ENCODE measurements at places on chromosomes 16 and 17. TPM values are rescaled to one million over a fixed set of nuclear protein-coding genes. Genes with fewer than 3 reads are reported as not detected.

The PROCA1 gene
- 0.31 TPM for polyA plus RNA-seq

The CLEC18C gene
- not detected for polyA plus RNA-seq

The TNFAIP1 gene
- polyA plus RNA-seq = 7.2 TPM

The TVP23A gene
- 0.08 TPM for polyA plus RNA-seq

DNA sequence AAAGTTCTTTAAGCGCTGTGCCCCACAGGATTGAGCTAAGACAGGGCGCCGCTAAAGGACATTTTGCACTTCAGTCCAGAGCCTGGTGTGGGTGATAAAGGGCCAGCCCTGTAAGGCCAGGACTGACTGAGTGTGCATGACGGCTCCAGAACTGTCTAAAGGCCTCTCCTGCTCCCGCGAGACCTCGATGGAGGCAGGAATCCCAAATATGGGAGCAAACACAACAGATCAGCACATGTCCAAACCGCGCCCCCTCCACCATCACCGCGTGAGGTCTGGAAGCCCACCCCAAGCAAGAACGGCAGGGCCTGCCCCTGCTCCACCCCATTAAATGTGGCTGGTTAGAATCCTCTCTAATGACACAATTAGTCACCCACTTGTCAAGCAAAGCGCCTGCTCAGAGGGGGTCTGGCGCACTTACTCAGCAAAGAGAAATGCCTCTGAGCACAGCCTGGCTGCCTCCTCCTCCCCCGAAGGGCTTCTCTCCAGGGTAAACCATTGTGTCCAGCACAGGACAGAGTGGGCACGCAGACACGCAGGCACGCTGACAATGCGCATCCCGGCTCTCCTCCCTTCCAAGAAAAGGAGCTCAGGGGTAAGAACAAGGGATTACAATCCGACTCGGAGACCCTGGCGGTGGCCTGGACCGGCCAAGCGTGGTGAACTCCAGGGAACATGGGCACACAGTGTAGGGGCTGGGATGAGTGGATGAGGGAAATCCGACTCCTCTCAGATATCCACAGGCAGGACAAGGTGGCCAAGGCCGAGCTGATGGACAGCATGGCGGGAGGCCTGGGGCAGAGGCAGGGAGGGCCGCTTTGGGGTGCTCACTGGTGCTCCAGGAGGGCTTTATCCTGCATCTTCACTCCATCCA lies 1.5 kb downstream of the MXRA7 start:
- no peak overlapping the region for H3K4me3 ChIP-seq
- DNase-seq = no peak
- peaks cover 8% of the 10 kb centered on the region for H3K27me3 ChIP-seq
- H3K4me1 ChIP-seq = peaks cover 13% of the 10 kb centered on the region

- H3K27ac ChIP-seq = no peak overlapping the region
- H3K36me3 ChIP-seq = no peaks in the 10 kb centered on the region
- peaks cover 58% of the 10 kb centered on the region for H3K4me1 ChIP-seq
- H3K4me3 ChIP-seq = no peak overlapping the region
- H3K27me3 ChIP-seq = no peaks in the 10 kb centered on the region
- DNase-seq = peak; percentile 56
Observed at GRCh38 chr17:34222722-34223497, 32.2 kb upstream of the CCL2 start.

The CRK gene
- polyA plus RNA-seq = 22.3 TPM

The MGAT5B gene
- polyA plus RNA-seq = not detected

The ZNF287 gene
- 0.45 TPM for polyA plus RNA-seq

The CDH15 gene
- not detected for polyA plus RNA-seq

- no peaks in the 10 kb centered on the region for H3K36me3 ChIP-seq
- peaks cover 22% of the 10 kb centered on the region for H3K4me1 ChIP-seq
- H3K27me3 ChIP-seq = peaks cover 92% of the 10 kb centered on the region
- no peak overlapping the region for H3K27ac ChIP-seq
- DNase-seq = no peak
- H3K4me3 ChIP-seq = no peak overlapping the region
Observed at GRCh38 chr17:34580685-34581445, 1.5 kb downstream of the TMEM132E start.

The KRTAP9-8 gene
- polyA plus RNA-seq = not detected

GRCh38 chr17:4587803-4588202 lies 3.5 kb downstream of the SMTNL2 start:
- H3K4me3 ChIP-seq = no peak overlapping the region
- H3K27me3 ChIP-seq = peaks cover 42% of the 10 kb centered on the region
- no peaks in the 10 kb centered on the region for H3K36me3 ChIP-seq
- no peak for DNase-seq
- no peak overlapping the region for H3K27ac ChIP-seq

DNA sequence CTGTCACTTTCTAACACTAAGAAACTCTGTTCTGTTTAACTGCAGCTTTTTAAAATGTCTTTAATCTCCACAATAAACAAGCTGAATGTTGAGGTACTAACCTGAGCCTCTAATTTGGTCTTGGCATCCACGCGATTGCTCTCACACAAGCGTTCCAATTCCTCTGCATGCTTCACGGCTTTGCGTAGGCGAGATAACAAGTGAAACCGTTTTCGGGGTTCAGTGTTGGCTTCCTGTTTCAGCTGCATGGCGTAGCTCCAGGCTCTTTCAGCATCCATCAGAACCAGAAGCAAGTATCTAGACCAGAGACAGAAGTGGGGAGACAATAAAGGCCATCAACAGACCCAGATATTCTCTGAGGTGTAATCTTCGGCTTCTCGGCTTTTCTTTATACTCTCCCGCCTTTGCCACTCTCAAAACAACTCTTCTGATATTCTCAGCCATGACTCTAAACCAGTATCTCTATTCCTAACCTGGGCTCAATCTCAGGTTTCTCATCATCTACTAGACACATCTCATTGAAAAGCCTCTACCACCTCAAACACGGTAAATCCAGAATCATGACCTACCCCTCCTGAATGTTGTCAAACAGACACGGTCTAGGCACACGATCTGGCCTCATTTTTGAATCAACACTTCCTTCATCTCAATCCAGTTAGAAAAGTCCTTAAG lies 8.3 kb downstream of the SRP68 start:
- H3K27ac ChIP-seq = no peak overlapping the region
- no peak for DNase-seq
- no peaks in the 10 kb centered on the region for H3K4me1 ChIP-seq
- peaks cover 81% of the 10 kb centered on the region for H3K36me3 ChIP-seq
- H3K27me3 ChIP-seq = no peaks in the 10 kb centered on the region
- H3K4me3 ChIP-seq = no peak overlapping the region

The MFAP4 gene
- polyA plus RNA-seq = 0.12 TPM

DNA sequence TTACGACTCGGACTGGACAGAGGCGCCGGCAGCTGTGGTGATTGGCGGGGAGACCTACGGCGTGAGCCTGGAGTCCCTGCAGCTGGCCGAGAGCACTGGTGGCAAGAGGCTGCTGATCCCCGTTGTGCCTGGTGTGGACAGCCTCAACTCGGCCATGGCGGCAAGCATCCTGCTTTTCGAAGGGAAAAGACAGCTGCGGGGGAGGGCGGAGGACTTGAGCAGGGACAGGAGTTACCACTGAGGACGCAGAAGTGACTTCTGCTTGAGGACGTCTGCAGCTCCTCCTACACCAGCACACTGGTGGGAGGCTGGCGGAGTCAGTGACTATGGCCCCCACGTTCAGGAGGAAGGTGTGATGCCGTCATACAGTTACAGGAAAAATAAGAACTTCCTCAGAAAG lies 9.7 kb downstream of the MRM3 start:
- DNase-seq = no peak
- peaks cover 58% of the 10 kb centered on the region for H3K36me3 ChIP-seq
- H3K27ac ChIP-seq = no peak overlapping the region
- H3K27me3 ChIP-seq = no peaks in the 10 kb centered on the region

The HEATR9 gene
- not detected for polyA plus RNA-seq

DNA sequence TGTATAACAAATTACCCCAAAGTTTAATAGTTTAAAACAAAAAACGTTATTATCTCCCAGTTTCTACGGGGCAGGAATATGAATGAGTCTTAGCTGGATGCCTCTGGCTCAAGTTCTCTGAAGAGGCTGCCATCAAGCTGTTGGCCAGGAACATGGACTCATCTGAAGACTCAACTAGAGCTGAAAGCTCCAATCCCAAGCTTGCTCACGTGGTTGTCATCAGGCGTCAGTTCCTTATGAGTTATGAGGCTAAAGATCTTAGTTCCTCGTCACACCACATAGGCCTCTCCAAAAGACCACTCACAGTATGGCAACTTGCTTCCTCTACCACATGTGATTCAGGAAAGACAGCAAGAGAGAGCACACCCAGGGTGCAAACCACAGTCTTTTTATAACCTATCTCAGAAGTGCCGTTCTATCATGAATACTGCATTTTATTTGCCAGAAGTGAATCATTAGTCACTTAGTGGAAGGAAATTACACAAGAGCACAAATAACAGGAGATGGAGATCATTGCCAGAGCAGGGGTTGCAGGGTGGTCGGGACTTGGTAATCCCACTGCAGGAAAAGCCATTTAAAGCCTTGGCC lies 48.7 kb upstream of the NLK start:
- no peak for DNase-seq
- H3K4me1 ChIP-seq = no peaks in the 10 kb centered on the region
- H3K36me3 ChIP-seq = no peaks in the 10 kb centered on the region
- no peak overlapping the region for H3K4me3 ChIP-seq
- H3K27ac ChIP-seq = no peak overlapping the region
- H3K27me3 ChIP-seq = no peaks in the 10 kb centered on the region

- peak; percentile 76 for DNase-seq
- H3K4me3 ChIP-seq = no peak overlapping the region
- H3K27me3 ChIP-seq = no peaks in the 10 kb centered on the region
- H3K27ac ChIP-seq = peak overlapping the region; percentile 80
- H3K36me3 ChIP-seq = peaks cover 29% of the 10 kb centered on the region
Observed at GRCh38 chr17:68441070-68441770, 16.1 kb downstream of the WIPI1 start.

- H3K4me1 ChIP-seq = no peaks in the 10 kb centered on the region
- no peak overlapping the region for H3K4me3 ChIP-seq
- H3K27ac ChIP-seq = no peak overlapping the region
- DNase-seq = no peak
Observed at GRCh38 chr17:49471089-49471683, 23.9 kb upstream of the NGFR start.

DNA sequence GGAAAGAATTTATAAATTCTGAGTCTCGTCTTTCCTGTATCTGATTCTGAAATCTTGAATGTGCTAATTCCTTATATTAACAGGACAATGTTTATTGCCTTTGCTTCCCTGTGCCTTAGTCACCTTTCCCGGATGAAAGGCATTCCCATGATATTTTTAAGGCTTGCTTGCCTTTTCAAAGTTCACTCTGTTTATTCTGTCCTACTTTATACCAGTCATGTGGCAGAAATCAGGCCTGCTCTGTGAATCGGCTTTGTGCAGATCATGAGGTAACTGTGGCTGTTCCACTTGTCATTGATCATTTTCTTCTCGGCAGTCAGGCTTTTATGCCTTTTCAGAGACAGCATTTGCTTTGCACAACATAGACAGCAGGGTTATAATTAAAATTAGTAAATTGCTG lies 28.8 kb upstream of the ABCC11 start:
- DNase-seq = no peak
- H3K36me3 ChIP-seq = peaks cover 88% of the 10 kb centered on the region
- H3K4me3 ChIP-seq = no peak overlapping the region
- H3K27ac ChIP-seq = no peak overlapping the region
- H3K4me1 ChIP-seq = no peaks in the 10 kb centered on the region

- no peak overlapping the region for H3K27ac ChIP-seq
- no peaks in the 10 kb centered on the region for H3K27me3 ChIP-seq
- no peaks in the 10 kb centered on the region for H3K36me3 ChIP-seq
- DNase-seq = peak; percentile 61
- H3K4me1 ChIP-seq = peaks cover 13% of the 10 kb centered on the region
Observed at GRCh38 chr16:56869513-56870275, 4.7 kb downstream of the SLC12A3 start.

GRCh38 chr17:82445542-82445941 lies 5.0 kb downstream of the CYBC1 start:
- peak overlapping the region; percentile 45 for H3K27ac ChIP-seq
- peaks cover 40% of the 10 kb centered on the region for H3K4me1 ChIP-seq
- peaks cover 61% of the 10 kb centered on the region for H3K36me3 ChIP-seq
- DNase-seq = no peak

DNA sequence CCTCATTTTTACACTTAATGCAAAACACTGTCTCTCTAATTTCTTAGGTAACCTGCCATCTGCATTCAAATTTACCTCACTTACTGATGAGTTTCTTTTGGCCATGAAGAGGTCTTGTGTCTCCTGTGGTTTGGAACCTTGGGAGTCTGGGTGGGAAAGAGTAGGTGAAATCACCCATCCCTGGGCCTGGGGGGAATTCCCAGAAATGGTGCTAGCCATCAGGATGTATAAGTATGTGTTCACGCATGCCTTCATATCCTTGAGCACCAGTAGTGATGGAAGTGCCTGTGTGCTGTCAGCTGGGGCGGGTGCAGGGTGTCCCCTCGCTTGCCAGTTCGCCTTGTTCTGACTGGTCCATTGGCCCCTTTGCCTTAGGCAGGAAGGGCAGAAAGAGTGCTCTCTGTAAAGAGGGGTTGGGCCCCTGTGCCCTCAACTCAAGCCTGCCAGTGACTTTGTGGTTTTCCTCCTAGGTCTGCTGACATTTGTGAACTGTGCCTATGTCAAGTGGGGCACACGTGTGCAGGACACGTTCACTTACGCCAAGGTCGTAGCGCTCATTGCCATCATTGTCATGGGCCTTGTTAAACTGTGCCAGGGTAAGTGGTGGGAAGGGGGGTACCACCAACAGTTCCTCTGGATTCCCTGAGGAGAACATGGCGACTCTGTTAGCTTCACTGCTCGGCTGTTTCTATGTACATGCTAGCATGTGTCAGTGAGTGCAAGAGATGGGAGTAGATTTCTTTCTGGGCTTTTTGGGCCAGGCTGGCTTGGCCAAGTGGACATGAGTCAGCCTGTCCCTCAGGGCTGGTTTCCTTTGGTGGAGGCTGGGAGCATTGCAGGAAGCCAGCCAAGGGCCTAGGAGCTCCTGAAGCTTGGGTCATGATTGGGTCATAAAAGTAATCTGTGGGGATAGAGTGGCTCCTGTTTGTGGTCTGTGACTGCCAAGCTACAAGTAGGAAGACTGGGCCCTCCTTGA lies 23.2 kb downstream of the SLC7A6OS start:
- H3K27ac ChIP-seq = peak overlapping the region; percentile 6
- H3K27me3 ChIP-seq = no peaks in the 10 kb centered on the region
- peak; percentile 26 for DNase-seq
- peaks cover 74% of the 10 kb centered on the region for H3K4me1 ChIP-seq
- H3K36me3 ChIP-seq = peaks cover 21% of the 10 kb centered on the region
